ENCODE measurements at places on chromosomes 6 and 20. TPM values are rescaled to one million over a fixed set of nuclear protein-coding genes. Genes with fewer than 3 reads are reported as not detected.

Gene GPR63
- total RNA-seq = 1.2 TPM

Gene SAPCD1
- total RNA-seq = 0.51 TPM

Gene FLRT3
- total RNA-seq = 1.1 TPM

Gene GSTA2
- 47.6 TPM for total RNA-seq

Gene HLA-DOB
- total RNA-seq = not detected

DNA sequence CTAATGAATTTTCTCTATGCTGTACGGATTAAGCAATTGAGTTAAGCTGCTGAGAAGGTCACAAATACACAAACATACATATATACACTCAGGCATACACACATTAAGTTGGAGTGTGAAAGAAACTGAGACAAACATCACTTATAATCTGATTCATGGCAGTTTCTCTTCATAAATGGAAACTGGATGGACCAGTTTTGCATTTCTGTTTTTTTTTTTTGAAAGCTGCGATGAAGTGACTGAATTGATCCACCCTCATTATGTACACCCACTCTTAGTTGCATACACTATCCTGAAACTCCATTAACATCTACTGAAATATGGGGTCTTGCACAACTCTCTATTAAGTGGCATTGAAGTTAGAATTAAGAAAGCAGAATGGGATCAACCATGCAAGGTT is 32.9 kb upstream of the TENT5A start:
- no peaks in the 10 kb centered on the region for H3K27me3 ChIP-seq
- H3K27ac ChIP-seq = no peak overlapping the region
- no peak overlapping the region for H3K4me3 ChIP-seq
- H3K36me3 ChIP-seq = no peaks in the 10 kb centered on the region

- no peak overlapping the region for H3K4me3 ChIP-seq
- H3K27me3 ChIP-seq = no peaks in the 10 kb centered on the region
- H3K4me1 ChIP-seq = no peaks in the 10 kb centered on the region
- DNase-seq = no peak
- no peak overlapping the region for H3K27ac ChIP-seq
- no peaks in the 10 kb centered on the region for H3K36me3 ChIP-seq
Observed at GRCh38 chr6:39247667-39248194, 18.5 kb upstream of the KCNK5 start.

- H3K4me1 ChIP-seq = no peaks in the 10 kb centered on the region
- H3K27me3 ChIP-seq = no peaks in the 10 kb centered on the region
Observed at GRCh38 chr6:43584892-43585570, 9.0 kb downstream of the POLH start.

Data from pancreas (tissue), 10 donors.